ELF-1 (cell line): ENCODE measurements at places on chromosomes 11 and 22.

GRCh38 chr11:116825854-116826750 is 3.0 kb upstream of the APOA4 start:
- DNase-seq = no peak

DNA sequence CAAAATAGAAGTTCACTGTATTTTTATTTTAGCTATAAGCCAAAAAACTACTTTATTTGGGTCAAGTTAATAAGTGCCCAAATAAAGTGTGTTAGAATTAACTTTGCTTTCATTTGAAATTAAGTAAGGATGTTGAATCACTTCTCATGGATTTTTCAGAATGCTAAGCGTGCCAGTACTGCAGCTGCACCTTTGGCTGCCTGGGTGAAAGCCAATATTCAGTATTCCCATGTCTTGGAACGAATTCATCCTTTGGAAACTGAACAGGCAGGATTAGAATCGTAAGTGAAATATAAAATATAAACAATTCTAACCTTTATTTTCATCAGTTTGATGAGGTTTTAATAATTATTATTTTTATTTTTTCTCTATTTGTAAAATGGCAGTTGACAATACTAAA is 113.6 kb downstream of the DYNC2H1 start:
- DNase-seq = no peak

- DNase-seq = no peak
Measured at GRCh38 chr11:68934321-68934645, 30.6 kb downstream of the IGHMBP2 start.

- DNase-seq = no peak
Measured at GRCh38 chr11:134913999-134914590, 502.1 kb upstream of the B3GAT1 start.

DNA sequence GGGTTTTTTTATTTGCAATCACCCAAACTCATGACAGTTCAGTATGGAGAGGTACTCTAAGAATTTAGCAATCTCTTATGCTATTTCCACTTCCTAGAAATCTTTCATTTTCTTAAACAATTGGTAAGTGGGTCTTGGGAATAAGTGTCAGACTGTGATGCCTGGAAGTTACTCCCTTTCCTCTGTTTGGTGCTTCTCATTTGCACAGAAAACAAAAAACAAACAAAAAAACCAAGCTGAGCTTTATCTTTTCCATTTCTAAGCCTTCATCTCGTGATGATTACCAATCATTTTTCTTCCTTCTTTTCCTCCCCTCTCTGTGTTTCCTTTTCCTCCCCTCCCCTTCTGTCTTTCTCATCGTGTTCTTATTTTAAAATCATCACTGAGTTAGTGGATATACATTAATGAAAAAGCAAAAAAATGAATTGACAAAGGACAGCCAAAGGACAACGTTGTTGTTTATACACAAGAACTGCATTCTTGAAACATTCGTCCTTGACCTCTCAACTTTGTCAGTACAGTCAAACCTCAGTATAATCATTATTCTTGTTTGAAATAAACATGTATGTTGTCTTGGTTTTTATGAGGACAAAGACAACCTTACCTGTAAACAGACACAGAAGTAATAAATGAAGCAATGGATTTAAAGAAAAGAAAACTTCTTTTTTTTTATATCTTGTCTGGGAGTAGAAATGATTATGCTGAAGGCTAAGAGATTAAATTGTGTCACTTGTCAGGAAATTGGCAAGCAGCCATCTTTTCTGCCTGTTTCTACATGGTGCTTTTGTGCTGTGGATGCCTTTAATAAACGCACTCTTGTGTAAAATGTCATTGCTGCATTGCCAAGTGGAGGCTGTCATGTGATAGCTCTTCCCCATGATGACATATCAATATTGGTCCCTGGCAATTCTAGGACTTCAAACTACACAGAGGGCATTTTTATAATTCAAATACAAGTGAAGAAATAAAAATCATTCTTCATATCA is 803.2 kb upstream of the CCDC90B start:
- no peak for DNase-seq

GRCh38 chr11:3000032-3000961 is 8.2 kb upstream of the NAP1L4 start:
- DNase-seq = no peak

GRCh38 chr22:40720538-40721256 is 41.4 kb downstream of the MCHR1 start:
- no peak for DNase-seq

DNA sequence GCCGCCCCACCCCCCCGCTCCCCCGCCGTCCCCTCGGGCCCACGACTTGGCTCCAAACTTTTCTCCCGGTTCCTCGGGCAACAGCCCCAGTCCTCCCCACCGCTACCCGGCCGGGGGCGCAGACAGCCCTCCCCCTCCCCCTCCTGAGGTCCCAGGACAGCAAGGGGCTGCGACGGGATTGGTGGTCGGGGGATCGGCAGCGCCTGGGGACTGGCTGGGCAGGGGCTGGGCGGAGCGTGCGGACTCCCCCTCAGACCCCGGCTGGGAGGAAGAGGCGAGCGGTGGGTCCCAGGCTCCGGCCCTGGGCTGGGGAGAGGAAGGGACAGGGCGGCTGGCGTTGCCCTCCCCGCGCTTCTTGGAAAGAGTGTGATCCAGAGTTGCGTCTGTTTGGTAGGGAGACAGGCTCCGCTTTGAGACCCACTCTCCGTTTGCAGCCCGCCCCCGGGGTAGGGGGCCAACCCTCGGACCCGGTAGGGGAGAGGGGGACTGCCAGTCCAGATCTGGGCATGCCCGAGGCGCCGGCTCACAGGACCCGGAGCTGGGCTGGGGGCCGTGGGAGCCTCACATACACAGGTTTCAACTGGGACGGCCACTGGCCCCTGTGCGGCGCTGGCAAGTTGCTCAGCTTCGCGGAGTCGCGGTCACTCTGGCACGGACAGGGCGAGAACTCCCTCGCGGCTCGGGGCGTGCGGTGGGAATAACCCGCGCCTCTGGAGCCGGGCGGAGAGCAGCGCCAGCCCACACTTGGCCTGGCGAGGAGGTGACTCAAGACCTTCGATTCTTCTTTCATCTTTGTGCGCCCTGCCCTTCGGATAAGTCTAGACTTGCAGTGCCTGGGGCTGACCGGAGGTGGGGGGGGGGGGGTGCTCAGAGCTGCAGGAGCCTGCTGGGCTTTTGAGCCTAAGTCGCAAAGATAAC is 999 bp downstream of the TSKU start:
- DNase-seq = peak; percentile 96

DNA sequence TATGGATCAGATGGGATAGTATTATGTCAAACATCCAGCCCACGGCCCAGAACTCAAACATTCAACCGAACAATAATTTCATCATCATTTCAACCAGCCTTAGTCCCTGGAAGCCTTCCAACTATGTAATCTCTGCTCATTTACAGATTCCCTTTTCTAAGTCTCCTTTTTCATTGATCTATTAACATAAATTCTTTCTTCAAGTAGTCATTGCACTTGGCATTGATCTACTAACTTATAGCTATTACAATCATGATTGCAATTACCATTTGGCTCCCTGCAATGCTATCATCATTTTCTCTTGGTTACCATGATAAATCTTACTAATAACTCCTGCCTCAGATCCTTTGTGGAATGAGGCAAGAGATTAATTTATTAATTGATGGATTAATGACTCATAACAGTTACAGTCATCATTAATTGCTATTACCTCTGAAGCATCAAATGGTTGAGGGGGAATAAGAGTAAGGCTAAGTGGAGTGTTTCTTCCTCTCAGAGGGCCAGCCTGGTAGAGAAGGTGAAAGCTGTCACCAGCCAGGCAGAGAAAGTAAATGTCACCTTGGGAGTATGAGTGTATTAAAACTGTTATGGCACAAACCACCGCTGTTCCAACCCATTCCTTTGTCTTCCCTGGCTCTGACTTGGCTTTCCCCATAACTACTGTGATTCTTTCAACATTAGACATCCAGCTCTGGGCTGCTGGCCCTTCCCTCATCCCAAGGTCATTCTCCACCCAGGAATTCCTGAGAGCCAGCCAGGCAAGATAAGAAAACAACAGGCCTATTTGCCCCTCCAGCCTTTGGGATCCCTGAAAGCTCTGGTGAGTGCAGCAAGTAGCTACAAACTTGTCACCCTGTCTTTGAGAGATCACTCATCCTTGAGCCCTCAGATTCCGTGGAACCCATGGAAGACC is 174.7 kb downstream of the RRAS2 start:
- no peak for DNase-seq

GRCh38 chr11:70205049-70205725 is 2.1 kb downstream of the FADD start:
- DNase-seq = peak; percentile 31

DNA sequence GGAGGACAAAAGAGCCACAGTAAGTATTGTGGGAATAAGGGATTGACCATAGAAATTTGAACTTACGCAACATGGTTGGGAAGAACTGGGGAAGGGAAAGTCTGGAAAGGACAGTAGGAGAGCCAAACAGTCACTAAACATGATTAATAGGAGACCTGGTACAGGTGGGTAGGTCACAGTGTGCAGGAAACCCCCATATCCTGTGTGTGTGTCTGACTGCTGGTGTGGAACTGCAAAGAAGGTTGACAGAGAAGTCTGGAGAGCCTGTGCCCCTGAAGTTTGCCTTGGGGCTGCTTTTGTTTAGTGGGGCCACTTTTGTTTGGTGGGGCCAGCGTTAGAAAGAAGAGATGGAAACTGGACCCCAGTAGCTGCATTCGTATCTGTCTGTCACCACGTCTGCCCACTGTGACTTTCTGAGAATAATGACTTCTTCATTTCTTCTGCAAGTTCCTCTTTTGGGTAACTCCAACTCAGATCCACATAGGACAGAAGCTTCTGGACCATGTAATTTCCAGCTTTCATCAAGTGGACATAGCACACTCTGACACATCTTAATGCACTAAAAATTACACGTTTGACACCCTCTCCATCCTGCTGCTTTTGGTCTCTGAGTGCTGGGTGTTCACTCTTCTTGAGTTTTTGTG is 126.8 kb upstream of the RAG2 start:
- DNase-seq = no peak

GRCh38 chr22:45285263-45286058 is 712 bp downstream of the UPK3A start:
- DNase-seq = no peak

GRCh38 chr22:26170112-26170492 is 840 bp downstream of the SEZ6L start:
- DNase-seq = no peak

DNA sequence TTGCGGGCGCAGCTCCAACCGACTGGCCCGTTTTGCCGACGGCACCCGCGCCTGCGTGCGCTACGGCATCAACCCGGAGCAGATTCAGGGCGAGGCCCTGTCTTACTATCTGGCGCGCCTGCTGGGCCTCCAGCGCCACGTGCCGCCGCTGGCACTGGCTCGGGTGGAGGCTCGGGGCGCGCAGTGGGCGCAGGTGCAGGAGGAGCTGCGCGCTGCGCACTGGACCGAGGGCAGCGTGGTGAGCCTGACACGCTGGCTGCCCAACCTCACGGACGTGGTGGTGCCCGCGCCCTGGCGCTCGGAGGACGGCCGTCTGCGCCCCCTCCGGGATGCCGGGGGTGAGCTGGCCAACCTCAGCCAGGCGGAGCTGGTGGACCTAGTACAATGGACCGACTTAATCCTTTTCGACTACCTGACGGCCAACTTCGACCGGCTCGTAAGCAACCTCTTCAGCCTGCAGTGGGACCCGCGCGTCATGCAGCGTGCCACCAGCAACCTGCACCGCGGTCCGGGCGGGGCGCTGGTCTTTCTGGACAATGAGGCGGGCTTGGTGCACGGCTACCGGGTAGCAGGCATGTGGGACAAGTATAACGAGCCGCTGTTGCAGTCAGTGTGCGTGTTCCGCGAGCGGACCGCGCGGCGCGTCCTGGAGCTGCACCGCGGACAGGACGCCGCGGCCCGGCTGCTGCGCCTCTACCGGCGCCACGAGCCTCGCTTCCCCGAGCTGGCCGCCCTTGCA is 1.0 kb downstream of the FJX1 start:
- peak; percentile 81 for DNase-seq

DNA sequence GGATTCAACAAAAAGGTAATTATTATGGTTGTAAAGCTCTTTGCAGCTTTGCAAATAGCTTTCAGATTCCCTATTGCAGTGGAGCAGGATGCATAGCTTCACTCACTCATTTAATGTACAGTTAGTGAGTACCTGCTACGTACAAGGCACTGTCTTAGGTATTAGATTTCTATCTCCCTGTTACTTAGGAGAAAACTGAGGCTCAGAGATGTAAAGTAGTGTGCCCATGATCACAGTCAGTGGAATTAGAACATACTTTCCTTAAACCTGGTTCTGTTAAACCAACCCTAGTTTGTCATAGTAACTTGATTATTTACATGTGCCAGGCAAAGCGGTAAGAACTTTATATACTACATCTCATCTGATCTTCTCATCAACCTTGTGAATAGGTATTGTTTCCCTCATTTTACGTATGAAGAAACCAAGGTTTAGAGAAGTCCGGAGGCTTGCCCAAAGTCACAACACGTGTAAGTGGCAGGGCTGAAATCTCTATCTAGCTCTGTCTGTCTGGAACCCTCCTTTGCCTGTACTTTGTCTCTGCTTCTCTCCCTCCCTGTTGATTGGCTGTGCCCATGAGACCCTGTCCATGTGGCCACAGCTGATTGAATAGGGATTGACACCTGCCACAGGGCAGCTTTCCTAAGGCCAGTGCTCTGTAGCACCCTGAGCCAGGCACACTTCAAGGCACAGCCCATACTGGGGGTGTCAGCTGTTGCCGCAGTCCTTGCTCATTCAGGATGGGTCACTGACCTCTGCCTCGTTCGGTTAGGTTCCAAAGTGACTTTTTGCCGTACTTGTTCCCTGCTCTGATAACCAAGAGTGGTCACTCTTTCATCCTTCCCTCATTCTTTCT is 63.8 kb upstream of the PRSS23 start:
- no peak for DNase-seq

DNA sequence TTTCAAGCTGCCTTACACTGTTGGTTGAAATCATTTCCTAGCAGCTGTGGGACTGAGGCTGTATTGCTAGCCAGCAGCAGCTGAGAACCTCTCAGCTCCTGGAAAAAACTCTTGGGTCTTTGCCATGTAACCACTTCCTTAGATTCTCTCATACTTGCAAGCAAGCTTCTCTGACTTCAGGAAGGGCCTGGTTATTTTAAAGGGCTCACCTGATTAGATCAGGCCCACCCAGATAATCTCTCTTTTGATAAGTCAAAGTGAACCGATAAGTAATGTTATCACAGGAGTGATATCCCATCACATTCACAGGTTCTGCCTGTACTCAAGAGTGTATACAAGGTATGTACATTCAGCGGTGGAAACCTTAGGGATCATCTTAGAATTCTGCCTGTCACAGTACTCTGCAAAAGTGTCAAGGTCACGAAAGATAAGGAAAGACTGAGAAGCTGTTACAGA is 7.4 kb upstream of the CLPB start:
- no peak for DNase-seq

DNA sequence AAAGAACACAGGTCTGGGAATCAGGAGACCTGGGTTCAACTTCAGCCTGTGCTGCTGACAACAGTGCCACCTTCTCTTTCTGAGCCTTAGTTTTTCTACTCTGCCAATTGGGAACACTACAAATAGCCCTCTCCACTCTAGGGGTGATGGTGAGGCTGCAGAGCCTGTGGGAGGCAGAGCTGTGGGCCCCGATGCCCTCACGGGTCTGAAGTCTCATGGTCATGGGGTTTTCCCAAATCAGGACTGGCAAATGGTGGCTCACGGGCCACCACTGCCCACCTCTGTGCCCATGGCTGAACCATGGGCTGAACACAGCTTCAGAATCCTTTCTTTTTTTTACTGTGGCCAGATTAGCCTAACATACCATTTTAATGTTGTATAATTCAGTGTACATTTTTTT is 19.8 kb downstream of the SYNGR1 start:
- no peak for DNase-seq

GRCh38 chr11:2458321-2458720 is 13.5 kb downstream of the KCNQ1 start:
- no peak for DNase-seq

GRCh38 chr22:45549762-45550378 is 47.2 kb downstream of the FBLN1 start:
- no peak for DNase-seq

- peak; percentile 58 for DNase-seq
Measured at GRCh38 chr22:26259510-26259909, 90.2 kb downstream of the SEZ6L start.
